ENCODE measurements at places on chromosomes 4 and X. TPM values are rescaled to one million over a fixed set of nuclear protein-coding genes. Genes with fewer than 3 reads are reported as not detected.

The ABCG2 gene
- 14.8 TPM for polyA plus RNA-seq

DNA sequence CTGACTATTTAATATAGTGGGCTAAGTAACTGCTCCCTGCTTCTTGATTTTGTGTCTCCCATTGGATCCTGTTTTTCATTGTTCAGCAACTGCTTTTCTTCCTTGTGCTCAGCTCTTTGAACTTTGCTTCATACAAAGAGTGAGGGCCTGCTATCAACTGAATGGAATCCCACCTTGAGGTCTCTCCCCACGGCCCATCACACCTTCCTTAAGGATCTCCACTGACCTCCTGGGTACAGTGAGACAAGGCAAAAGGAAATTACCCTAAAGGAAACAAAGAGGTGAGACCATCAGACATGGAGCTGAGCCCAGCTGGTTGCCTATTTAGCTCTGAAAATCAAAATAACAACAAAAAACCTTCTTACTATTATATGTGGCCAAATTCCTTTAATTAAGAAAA is 91.3 kb upstream of the RPL34 start:
- DNase-seq, result no peak

DNA sequence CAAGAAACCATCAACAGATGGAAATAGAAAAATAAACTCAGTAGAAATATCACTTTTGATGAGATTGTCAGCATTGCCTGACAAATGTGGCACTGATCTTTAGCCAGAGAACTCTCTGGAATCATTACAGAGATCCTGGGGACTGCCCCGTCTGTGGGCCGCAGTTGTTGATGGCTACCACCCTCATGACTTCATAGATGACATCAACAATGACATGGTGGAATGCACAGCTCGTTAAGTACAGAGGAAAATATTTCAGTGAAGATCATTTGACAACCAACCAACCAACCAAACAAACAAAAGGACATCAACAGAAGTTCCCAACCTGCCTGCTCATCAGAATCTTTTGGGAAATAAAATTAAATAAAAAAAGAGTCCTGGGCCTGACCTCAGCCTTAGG is 132.6 kb downstream of the UCHL1 start:
- DNase-seq, result no peak

GRCh38 chr4:22556495-22556894 is 40.6 kb upstream of the ADGRA3 start:
- DNase-seq, result no peak

- DNase-seq, result no peak
Observed at GRCh38 chr4:182507805-182508204, 264.6 kb downstream of the TENM3 start.

GRCh38 chr4:75714704-75715103 is 9.7 kb upstream of the USO1 start:
- DNase-seq, result no peak

The CYBB gene
- polyA plus RNA-seq, result 12.6 TPM

DNA sequence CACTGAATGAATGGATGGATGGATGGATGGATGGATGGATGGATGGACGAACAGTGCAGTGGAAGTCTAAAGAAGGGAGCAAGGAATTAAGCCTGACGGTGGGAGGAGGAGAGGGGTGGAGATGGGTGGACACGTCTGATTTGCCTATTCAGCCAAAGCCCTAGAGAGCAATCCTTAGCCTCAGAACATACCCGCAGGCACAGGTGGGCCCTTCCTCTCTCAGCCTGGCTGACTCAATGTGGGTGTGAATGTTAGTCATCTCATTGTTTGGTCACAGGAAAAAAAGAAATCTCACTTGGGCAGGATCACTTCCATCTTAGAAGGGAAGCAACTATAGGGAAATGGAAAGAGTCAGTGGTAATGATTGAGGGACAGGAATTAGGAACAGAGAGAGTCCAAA is 165.9 kb downstream of the PJA1 start:
- DNase-seq, result no peak

- DNase-seq, result no peak
Observed at GRCh38 chr4:171880136-171880535, 66.9 kb downstream of the GALNTL6 start.

- DNase-seq, result no peak
Observed at GRCh38 chrX:10048707-10049106, 81.5 kb downstream of the CLDN34 start.

DNA sequence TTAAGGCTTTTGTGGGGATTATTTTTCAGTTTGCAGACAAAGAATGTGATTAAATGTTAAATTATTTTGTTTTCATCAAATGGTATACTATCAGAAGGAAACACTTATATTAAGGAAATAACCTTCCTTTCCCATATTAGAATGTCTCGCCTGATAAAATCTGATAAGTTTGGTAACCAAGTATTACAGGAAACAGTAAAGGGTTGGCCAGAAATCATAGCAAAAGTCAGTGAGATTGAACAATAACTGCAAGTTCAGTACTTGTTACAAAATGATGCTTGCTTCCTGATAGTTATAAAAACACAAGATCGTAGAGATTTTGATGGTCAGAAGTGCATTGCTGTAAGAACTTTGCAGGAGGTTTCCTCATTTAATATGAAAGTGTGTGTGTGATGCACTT is 40.5 kb downstream of the FABP2 start:
- DNase-seq, result no peak

DNA sequence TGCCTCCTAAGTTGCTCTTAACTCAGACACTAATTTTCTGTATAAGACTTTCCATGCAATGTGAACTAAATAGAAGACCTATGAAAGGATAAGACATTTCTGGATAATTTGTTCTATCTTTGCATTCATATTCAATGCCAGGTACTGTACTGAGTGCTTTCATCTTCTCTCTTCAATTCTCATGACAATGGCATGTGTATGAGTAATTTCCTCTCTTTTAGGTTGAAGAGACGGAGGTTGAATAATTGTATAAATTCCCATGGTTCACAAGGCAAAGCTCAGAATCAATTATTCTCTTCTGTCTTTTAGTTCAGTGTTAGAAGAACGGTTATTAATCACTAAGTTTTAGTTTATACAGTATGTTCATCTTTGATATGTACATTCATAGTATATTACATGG is 29.3 kb upstream of the CFAP299 start:
- no peak for DNase-seq

DNA sequence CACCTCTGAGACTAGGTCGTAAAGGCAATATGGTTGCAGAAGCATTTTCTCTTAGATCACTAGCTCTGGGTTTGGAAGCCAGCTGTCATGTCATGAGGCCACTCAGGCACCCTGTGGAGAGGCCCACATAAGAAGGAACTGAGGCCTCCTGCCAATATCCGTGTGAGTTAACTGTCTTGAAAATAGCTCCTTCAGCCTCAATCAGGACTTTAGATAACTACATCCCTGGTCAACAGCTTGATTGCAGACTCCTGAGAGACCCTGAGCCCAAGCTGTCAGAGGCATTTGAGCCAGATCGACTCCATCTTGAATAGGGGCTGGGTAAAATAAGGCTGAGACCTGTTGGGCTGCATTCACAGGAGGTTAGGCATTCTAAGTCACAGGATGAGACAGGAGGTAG is 15.1 kb upstream of the REPS2 start:
- no peak for DNase-seq

DNA sequence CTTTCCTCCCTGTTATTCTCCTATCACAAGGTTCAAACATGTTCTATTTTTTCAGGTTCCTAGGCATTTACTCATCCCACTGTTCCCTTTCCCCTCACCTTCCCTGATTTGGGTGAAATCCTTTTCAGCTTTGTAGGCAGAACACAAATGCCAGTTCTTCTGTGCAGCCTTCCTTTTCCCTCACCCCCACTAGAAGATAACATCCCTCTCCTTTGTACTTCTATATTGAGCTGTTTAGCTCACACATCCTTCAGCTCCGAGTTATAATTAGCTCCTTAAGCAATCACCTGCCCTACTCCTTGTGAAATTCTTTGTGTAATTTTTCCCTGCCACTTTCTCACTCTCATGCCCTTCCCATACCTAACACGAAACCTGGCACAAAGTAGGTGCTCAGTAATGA is 240.9 kb downstream of the AR start:
- no peak for DNase-seq

The AADAT gene
- 42.1 TPM for polyA plus RNA-seq

- DNase-seq, result no peak
Observed at GRCh38 chr4:107379054-107379869, 340.8 kb downstream of the PAPSS1 start.

- DNase-seq, result no peak
Observed at GRCh38 chr4:93918856-93919255, 90.3 kb downstream of the ATOH1 start.

GRCh38 chrX:93420525-93421082 is 252.8 kb downstream of the NAP1L3 start:
- no peak for DNase-seq

- DNase-seq, result no peak
Observed at GRCh38 chrX:15985937-15986336, 131.3 kb upstream of the AP1S2 start.

- no peak for DNase-seq
Observed at GRCh38 chrX:131874300-131874699, 148.8 kb upstream of the STK26 start.

- DNase-seq, result peak; percentile 49
Observed at GRCh38 chrX:115690511-115691216, 129.7 kb downstream of the PLS3 start.

The USP17L29 gene
- polyA plus RNA-seq, result not detected

- no peak for DNase-seq
Observed at GRCh38 chr4:107853444-107854355, 29.0 kb downstream of the SGMS2 start.

- DNase-seq, result no peak
Observed at GRCh38 chr4:37197899-37198298, 46.6 kb upstream of the NWD2 start.

The SCML2 gene
- 13.0 TPM for polyA plus RNA-seq

- no peak for DNase-seq
Observed at GRCh38 chrX:121109986-121110385, 62.6 kb downstream of the GLUD2 start.

The OPHN1 gene
- 8.8 TPM for polyA plus RNA-seq

GRCh38 chr4:107939307-107939706 is 8.0 kb downstream of the CYP2U1 start:
- no peak for DNase-seq

DNA sequence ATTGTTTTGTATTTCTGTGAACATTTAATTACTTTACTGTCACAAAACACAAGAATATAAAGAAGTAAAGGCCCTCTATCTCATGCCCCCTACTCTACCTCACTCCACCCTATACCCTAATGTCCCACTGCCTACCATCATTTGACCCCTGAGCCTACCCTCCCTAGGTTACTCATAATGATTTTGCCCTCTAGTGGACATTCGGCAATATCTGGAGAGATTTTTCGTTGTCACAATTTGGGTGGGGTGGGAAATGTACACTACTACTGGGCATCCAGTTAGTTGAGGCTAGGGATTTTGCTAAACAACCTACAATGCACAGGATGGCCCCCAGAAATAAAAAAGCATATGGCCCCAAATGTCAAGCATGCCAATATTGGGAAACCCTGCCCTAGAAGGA is 10.2 kb downstream of the TEX13A start:
- no peak for DNase-seq

DNA sequence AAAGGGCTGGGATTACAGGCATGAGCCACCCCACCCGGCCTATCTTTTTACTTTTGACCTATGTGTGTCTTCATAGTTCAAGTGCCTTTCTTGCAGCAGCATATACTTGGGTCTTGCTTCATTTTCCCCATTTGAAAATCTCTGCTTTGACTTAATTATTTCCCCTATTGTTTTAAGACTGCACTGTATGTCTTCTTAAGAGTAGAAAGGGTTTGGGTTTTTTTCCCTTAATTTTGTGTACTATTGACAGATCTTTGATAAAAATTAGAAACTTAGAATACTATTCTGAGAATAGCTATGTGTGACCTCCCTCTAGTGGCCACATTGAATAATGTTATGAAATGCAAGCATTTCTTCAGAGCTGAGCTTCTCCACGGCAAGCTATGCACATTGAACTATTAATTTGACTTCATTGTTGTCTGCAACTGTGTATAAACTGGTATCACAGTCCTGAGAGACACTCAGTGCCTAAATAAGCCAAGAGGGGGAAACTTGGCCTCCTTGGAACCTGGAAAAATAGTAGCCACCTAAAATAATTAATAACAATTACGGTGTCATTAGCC is 8.7 kb upstream of the SLC25A4 start:
- DNase-seq, result no peak

GRCh38 chrX:150094996-150095395 is 156.7 kb upstream of the EOLA2 start:
- DNase-seq, result no peak

DNA sequence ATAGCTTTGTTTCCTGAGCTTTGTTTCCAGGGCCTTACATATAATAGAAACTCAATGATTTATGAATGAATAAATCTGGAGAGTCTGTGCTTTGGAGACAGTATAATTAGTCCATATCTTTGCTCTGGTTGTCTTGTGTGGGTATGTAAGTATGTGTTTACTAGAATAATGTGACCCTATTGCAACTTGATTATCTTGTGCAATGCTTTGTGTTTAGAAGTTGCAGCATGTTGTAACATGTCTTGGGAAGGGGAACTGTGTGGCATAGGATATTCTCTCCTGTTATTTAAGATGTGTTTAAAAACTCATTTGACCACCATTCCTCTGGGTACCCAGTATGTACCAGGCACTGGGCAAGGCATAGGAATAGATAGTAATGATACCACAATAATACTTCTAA is 6.1 kb downstream of the SPATA18 start:
- DNase-seq, result no peak

The PUDP gene
- 14.7 TPM for polyA plus RNA-seq

DNA sequence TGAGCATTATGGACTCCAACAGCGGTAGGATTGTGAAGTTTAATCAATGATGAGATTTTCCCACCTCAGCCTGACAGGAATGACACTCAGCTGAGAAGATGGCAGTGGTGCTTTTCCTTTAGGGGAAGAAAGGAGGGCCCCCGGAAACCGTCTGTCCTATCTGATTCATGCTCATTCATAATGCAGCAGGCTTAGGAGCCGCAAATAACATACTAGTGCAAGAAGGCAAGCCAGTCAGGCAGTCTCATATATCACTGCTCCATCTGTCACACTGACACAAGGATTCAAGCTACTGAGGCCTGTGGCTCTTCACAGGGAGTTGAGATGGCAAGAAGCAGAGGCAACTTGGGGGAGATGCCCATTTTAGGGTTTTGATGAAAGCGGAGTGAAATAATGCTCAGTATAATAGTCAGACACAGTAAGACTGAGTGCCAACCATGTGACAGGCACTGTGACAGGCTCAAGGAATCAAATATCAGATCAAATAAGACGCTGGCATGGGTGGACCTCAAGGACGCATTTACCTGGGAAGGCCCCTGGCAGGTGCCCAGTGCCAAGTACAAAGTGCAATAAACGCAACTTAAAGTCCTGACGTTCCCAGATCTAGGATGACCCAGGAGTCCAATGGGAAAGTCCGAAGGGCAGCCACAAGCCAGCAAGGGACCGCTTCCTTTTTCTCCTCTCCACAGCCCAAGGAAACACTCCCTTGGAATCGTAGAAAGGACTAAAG is 63.4 kb downstream of the FHDC1 start:
- no peak for DNase-seq

The RBM10 gene
- polyA plus RNA-seq, result 54.6 TPM

The PITX2 gene
- polyA plus RNA-seq, result 2.0 TPM

The PPBP gene
- 42.8 TPM for polyA plus RNA-seq

DNA sequence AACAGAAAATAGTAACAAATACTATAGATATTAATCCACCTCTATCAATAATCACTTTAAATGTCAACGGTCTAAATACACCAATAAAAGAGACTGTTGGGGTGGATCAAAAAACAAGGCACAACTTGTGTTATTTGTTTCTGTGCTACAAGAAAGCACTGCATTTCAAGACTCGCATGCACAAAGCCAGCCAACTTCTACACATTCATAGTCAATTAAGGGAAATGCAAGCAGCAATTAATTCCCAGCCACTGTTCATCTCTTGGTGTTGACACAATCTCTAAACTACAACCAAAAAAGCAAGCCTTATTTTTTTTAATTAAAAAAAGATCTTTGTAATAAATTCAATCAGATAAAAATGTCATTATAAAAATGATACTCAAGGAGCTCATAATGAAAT is 67.6 kb downstream of the JAKMIP1 start:
- no peak for DNase-seq

Data from right lung (tissue), 10 donors.